ENCODE measurements at places on chromosomes 12 and 14.

- peak; percentile 43 for DNase-seq
Measured at GRCh38 chr14:64217834-64218233, 76.3 kb downstream of the ESR2 start.

DNA sequence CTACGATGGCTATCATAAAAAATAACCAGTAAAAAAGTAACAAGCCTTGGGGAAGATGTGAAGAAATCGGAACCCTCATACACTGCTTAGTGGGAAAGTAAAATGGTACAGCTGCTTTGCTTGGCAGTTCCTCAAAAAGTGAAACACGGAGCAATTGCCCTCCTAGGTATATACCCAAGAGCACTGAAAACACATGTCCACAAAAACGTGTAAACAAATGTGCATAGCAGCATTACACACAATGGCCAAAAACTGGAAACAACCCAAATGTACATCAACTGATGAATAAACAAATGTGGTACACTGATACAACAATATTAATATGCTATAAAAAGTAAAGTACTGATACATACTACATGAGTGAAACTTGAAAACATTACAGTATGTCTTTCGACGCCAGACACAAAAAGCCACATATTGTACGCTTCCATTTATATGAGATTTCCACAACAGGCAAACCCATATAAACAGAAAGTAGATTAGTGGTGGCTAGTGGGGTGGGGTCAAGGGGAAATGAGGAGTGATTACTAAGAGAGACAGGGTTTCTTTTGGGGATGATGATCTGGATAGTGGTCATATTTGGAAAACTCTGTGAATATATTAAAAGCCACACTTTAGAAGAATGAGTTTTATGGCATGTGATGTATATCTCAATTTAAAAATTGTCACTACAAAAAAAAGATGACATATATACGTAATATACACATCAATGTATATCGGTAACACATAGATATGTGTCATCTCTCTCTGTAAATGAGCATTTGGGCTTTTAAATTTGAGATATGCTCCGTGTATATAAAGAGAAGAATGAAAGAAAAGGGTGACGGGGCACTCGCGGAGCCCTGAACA lies 996 bp downstream of the SLC41A2 start:
- DNase-seq: no peak

DNA sequence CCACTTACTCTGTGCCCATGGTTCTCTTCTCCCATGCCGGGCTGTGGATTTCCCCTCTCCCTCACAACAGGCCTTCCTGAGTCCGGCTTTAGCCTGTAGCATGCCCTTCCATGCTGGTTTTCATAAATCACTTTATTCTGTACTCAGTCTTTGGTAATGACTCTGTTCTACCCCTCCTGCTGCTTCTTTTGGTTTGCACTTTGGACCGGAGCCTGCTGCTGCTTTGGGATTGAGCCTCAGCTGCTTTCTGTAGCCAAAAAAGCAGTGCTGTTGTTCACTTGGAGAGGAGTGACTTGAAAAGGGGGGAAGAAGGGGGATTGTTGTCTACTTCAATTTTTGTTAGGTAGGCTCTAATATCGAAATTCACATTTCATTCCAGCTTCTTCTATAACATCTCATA lies 8.5 kb upstream of the SLC6A13 start:
- no peak for DNase-seq

GRCh38 chr14:98543074-98543473 lies 728.9 kb downstream of the BCL11B start:
- DNase-seq: no peak

DNA sequence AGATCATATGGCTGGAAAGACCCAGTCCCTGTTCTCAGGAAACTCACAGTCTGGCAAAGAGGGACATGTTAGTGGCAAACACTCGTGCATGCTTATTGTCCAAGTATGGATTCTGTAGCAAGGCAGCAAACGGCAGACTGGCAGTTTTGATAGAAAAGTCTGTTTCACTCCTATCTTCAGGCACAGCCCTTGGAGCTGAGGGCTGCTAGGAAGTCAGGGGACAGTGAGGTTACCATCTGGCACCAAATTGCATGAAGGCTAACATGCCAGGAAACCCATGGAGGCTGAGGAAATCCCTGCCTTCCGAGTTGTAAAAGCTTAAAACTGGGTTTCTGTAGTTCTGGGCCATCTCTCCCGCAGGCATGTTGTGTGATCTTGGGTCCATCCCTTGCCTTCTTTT lies 32.9 kb downstream of the CALM1 start:
- no peak for DNase-seq

GRCh38 chr12:27429606-27430005 lies 16.9 kb upstream of the SMCO2 start:
- DNase-seq: no peak

DNA sequence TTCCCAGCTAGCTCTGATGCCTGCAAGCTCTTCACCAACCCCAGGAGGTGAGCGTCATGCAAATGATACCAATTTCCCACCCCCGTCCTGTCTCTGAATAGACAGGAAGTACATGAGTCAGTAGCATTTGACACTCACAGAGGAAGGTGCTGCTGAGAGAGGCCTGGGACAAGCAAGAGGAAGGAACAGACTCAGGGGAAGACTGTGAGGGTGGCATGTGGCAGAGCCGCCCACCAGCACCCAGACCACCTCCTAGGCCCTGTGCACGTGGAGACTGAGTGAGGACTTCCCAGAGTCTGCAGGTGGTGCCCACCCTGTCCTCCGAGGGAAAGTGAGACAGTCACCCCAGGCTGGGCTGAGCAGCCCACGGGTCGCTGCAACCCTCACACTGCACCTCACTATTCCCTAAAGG lies 199.5 kb upstream of the SFSWAP start:
- DNase-seq: peak; percentile 3

DNA sequence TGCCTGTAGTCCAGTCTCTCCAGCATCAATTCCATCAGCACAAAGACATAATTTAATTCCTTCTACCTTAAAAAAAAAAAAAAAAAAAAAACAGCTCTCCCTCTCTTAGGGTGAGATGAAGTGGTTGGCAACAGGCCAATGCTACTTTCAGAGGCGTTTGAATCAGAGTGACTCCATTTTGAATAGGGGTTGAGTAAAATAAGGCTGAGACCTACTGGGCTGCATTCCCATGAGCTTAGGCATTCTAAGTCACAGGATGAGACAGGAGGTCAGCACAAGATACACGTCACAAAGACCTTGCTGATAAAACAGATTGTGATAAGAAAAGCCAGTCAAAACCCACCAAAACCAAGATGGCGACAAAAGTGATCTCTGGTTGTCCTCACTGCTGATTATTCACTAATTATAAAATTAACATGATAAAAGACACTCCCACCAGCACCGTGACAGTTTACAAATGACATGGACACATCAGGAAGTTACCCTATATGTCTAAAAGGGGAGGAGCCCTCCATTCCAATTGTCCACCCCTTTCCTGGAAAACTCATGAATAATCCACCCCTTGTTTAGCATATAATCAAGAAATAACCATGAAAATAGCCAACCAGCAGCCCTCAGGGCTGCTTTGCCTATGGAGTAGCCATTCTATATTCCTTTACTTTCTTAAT lies 6.9 kb upstream of the TCL1B start:
- no peak for DNase-seq

DNA sequence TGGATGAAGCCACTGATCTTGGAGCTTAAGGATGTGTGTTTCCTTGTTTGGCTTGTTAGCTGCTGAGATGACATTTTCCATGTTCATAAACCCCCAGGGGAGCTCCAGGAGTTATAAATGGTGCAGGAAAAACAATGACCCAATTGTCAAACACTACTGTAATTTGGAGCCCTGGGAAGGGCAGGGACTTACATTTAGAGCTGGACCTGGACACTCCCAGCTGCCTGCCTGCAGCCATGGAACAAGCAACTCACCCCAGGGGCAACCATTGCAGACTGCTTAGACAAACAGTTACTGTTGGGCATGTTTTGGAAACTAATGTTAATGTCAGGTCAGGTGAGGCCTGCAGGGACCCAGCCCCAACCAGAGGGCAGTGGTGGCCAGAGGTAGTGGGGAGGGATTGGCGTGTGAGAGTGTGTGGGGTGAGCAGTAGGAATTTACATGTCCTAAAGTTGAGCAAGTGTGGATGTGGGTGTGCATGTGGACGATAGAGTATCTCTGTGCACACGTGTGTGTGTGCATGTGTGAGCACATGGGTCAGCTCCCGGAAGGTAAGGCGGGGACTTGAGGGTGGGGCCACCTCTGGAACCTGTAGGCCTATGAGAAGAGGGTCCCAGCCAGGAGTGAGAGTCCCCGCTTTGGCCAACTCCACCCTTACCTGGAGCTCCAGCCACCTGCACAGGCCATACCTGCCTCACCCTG lies 86.4 kb upstream of the NOS1 start:
- DNase-seq: no peak

GRCh38 chr12:30108666-30109065 lies 324.9 kb upstream of the TMTC1 start:
- DNase-seq: no peak

GRCh38 chr14:79337761-79338160 lies 873.5 kb downstream of the DIO2 start:
- no peak for DNase-seq

DNA sequence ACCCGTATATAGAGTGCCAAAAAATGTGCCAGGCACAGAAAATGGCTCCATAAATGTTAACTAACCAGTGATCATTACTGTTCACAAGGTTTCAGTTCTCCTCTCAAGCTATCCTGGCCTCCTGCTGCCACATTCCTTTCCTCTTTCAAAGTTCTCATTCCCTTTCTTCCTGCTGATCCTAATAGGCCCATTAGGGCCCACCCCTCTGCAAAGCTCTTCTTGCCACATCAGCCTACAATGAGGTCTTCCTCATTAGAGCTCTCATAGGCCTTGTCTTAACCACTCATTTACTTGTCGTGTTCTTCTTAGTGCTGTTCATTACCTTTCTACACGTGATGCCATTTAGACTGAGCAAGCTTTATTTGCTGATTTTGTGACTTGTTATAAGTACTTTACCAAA lies 40.5 kb downstream of the RPS29 start:
- DNase-seq: no peak

DNA sequence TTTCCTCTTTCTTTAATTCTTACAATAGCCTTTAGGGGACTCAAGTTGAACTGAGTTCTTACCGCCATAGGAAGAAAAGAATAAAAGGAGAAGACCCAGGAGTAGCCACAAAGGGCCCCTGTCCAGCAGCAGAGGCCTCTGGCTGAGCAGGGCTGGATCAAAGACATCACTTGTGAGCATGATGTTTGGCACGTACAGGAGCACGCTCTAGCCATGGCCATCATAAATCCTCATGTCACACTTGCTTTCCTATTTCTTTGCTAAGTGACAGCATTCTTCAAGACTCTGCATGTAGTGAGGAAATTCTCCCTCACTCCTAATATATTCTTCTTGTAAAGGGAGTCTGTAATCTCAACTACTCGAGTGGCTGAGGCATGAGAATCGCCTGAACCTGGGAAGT lies 15.7 kb downstream of the CLEC4C start:
- DNase-seq: no peak

GRCh38 chr14:65260786-65261185 lies 151.7 kb upstream of the FUT8 start:
- no peak for DNase-seq

GRCh38 chr12:105334001-105334400 lies 3.5 kb downstream of the C12orf75 start:
- no peak for DNase-seq

GRCh38 chr14:52951681-52952554 lies 1.1 kb upstream of the FERMT2 start:
- no peak for DNase-seq

GRCh38 chr12:113673458-113674238 lies 202.0 kb upstream of the LHX5 start:
- DNase-seq: peak; percentile 9

DNA sequence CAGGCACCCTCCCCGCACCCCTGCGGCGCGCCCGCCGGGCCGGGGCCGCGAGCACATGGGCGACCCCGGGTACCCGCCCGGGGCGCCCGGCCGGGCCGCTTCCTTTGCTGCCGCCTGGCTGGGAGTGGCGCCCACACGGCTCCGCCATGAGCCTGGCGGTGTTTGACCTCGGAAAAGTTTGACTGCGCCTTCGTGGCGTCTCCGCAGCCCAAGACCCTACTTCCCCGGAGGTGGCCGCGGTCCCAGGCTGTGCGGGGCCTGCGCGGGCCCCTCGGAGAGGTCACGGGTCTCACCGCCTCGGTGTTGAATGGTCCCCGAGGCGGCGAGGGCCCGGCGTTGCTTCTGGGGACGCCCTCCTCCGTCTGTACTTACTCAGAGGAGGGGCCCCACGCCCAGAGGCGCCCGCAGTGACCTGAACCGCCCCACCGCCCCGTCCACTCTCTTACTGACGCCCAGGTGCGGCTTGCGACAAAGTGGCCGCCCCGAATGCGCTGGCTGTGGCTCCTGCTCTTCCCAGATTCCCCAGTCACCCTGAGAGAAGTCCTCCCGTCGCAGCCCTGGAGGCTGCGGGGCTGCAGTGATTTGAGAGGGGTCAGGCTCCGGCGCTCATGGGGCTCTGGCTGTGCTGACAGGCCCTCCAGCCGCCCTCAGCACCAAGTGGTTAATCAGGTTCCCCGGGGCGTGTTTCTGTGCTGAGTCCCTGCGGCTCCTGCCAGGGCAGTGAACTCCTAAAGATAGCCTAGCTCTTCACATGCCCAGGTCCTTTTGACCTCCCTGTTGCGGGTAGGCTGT lies 5.8 kb downstream of the KMT5A start:
- DNase-seq: peak; percentile 42

DNA sequence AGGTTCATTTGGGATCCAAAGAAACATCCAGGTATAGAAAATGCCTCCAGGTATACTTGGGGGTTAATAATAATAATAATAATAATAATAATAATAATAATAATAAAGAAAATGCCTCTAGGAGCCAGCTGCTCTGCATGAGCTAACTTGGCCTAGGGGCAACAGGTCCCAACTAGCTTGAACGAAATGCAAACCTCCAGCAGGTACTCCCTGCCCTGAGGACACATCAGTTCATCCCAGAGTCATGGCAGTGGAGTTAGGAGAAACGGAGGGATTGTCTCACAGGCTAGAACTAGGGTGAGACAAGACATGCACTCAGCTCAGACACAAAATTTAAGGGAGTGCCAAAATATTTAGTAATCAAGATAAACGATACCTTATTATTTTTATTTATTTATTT lies 12.5 kb upstream of the TMEM229B start:
- no peak for DNase-seq

DNA sequence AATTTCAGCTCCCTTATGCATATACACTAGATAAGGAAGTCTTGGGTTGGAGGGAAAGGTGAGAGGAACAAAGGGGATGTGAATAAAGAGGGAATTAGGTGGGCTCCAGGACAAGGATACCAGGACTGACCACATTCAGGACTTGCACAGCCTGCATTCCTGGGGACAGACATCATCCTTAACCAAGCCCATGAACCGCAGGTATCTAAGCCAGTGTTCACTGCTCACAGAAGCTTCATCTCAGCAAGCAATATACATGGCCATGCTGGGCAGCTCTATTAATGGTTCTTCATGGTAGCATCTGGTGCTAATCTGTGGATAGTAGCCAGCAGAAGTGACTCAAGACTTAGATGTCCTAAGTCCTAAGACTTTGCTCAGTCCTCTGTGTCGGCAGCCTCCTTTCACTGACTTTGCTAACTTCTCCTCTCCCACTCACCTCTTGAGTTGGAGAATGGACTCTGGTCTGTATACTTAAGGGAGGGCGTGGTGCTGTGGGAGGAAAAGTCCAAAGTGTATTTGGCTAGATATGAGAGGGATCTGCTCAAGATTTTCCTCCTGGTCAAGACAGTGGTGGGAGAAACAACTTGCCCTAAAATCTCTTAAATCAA lies 136.1 kb downstream of the ASCL1 start:
- no peak for DNase-seq

- DNase-seq: no peak
Measured at GRCh38 chr12:4943067-4943937, 33.6 kb downstream of the KCNA1 start.
